ENCODE measurements at places on chromosomes 11 and 22.

GRCh38 chr11:12164061-12165014 lies 53.9 kb downstream of the MICAL2 start:
- no peak for DNase-seq

DNA sequence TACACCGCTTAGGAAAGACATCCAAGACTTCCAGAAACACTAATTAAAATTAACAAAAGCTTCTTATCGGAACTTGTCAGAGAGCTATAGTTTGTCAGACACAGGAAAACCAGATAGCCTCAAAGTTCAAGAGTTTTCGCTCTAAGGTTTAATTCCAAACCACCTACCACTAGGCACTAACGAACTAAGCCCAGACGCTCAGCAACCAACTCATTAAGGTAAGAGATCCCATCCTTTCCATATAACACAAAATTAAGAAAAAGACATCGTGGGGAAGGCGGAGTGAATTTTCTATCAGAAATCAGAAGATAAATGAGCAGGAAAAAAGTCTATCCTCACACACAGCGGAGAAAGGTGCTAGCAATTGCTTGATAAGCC lies 382 bp downstream of the IMMP1L start:
- DNase-seq, result no peak

GRCh38 chr11:73645972-73646631 lies at the start of gene PLEKHB1:
TSS of gene PLEKHB1 (plus strand) at chr11:73646581. CDS start at chr11:73646609, 28 bp downstream.
- DNase-seq, result no peak

- DNase-seq, result no peak
Measured at GRCh38 chr11:64296830-64297698, 3.1 kb upstream of the CATSPERZ start.

DNA sequence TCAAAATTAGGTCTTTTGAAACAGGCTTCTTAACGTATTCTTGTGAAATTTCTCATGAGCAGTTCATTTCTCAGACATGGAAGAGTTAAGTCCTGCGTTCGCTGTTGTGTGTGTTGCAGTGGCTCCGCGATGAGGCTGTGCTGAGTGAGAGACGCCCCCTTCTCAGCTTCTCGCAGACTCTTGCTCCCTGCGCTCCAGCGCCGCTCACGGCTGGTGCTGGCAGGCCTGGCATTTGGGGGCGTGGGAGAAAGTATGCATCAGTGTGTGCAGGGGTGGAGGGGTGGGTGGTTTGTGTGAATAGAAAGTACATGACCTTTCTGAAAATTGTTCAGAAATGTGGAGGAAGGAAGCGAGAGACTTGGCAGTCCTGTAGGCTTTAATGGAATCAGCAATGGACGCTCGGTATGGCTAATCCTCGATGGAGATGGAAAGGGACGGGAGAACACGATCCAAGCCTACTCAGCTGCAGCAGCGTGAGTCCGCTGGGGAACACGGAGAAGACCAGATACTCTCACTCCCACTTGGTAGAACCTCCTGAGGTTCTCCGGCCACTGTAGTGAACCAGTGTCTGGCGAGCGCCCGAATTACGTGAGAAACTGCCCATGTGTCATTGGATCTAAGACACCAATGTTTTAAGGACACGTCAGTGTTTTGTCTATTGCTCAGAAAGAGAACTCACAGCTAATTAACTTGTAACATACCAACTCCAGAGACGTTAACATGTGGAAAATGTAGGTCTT lies 5.9 kb downstream of the TAB1 start:
- DNase-seq, result no peak

- no peak for DNase-seq
Measured at GRCh38 chr11:73342633-73343032, 33.6 kb upstream of the RELT start.

GRCh38 chr11:6664551-6664950 lies 8.9 kb upstream of the DCHS1 start:
- DNase-seq, result no peak

- no peak for DNase-seq
Measured at GRCh38 chr22:22836635-22837034, 51.0 kb upstream of the IGLL5 start.

DNA sequence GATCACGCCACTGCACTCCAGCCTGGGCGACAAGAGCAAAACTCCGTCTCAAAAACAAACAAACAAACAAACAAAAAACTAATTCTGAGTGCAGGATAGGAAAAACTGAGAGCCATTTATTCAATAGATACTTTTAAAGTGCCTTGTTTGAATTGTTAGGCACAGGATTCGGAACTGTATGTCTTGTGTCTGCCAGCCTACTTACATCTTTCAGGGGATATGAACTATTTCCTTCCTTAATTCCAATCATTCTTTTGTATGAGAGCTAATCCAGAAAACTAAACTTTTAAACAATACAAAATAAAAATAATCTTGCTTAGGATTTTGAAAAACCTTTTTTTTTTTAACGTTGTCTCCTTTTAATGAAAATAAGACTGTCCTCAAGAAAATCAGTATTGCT lies 12.6 kb downstream of the UVRAG start:
- DNase-seq, result no peak

- no peak for DNase-seq
Measured at GRCh38 chr11:66268952-66269905, 790 bp downstream of the RAB1B start.

GRCh38 chr11:3622521-3622920 lies 19.3 kb downstream of the ART5 start:
- DNase-seq, result peak; percentile 30

DNA sequence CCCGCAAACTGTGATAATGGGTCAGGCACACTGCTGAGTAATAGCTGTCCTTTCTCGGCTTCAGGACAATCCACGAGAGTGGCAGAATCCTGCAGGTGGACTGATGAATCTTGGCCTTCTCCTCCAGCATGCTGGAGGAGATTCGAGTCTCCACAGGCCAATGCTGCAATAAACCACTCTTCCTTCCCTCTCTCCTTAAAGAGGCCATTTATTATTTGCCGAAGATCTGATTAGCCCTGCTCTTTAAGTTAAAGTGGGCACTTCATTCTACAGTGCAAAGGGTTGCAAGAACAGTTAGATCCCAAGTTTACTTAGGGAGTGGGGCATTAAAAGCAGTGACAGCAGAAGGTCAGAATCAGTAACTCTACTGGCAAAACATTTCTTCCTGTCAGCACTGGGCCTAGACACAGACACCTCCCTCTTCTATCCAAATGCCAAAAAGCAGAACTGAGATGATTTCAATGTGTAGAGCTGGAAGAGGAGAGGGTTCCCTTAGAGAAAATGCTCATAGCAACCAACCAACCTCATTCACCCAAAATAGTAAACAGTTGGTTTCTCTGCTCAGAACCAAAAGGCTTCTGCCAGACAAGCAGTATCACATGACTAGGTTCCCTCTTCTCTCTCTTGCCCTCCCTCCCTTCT lies 121.7 kb downstream of the SGSM3 start:
- no peak for DNase-seq

GRCh38 chr22:50490531-50491308 lies 4.1 kb downstream of the MIOX start:
- DNase-seq, result no peak

GRCh38 chr22:37529652-37530345 lies 10.6 kb upstream of the CARD10 start:
- no peak for DNase-seq

- DNase-seq, result no peak
Measured at GRCh38 chr11:57155400-57155799, 26.4 kb upstream of the LRRC55 start.

- DNase-seq, result no peak
Measured at GRCh38 chr11:112129656-112130055, 34.2 kb downstream of the IL18 start.

GRCh38 chr11:123193742-123194141 lies 1.3 kb downstream of the CLMP start:
- no peak for DNase-seq

GRCh38 chr11:1422481-1422880 lies 32.7 kb downstream of the BRSK2 start:
- DNase-seq, result no peak

DNA sequence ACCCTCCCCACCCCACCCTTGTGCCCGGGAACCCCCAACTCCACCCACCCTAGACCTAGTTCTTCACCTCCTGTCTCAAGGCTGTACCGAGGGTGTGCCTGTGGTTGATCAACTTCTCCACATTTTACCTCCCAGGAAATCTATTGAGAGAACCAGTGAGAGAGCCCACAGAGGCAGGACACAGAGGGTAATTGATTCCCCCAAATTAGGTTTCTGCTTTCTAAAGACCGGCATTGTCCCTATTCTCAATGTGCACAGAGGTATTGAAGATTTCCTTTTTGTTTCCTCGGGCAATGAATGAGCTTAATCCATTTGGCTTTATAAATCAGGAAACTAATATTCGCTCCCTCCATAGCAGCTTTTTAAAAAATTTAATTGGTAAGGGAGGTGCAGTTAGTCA lies 6.0 kb upstream of the LMO1 start:
- no peak for DNase-seq

GRCh38 chr11:92558323-92558722 lies 333.7 kb downstream of the FAT3 start:
- no peak for DNase-seq

GRCh38 chr11:106277484-106277883 lies 200.0 kb downstream of the AASDHPPT start:
- DNase-seq, result no peak

DNA sequence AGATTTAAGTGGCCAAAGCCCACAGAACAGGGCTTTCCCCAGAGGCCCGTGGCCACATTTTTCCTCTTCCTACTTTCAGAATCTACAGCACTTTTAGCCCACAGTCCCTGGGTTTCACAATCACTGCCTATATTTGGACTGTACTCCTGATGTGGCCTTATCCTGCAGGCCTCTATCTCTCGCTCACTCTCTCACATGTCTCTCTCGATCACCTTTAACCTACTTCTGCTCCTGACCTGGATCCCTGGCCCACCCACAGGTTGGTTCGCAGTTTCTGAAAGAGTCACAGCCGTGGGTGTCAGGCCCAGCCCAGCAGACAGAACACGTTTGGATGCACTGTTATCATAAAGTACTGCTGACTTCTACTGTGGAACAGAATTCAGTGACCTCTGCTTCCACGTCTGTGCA lies 55.5 kb downstream of the LARGE1 start:
- no peak for DNase-seq

DNA sequence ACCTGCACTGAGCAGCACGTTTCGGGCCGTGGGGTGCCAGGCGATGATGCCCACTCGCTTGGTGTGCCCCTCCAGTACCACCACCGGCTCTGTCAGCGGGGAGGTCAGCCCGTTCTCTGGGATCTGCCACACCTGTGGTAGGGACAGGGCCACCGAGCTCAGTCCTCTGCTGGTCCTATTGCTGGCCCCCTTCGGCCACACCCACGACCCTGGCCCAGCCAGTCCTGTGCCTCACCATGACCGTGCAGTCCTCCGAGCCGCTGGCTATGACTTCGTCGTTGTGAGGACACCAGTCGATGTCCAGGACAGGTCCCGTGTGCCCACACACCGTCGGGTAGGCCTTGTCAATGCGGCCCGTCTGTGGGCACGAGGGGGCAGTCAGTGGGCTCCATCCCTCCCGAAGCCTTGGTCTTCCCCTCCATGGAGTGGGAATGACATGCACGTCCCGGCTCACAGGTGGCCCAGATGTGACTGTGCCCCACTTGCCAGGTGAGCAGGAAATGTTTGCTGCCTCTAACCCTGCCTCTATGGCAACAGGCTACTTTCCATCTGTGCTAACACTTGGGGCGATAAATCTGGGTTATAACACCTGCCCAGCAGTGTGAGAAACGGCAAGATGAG lies 1.4 kb downstream of the CORO1B start:
- no peak for DNase-seq

DNA sequence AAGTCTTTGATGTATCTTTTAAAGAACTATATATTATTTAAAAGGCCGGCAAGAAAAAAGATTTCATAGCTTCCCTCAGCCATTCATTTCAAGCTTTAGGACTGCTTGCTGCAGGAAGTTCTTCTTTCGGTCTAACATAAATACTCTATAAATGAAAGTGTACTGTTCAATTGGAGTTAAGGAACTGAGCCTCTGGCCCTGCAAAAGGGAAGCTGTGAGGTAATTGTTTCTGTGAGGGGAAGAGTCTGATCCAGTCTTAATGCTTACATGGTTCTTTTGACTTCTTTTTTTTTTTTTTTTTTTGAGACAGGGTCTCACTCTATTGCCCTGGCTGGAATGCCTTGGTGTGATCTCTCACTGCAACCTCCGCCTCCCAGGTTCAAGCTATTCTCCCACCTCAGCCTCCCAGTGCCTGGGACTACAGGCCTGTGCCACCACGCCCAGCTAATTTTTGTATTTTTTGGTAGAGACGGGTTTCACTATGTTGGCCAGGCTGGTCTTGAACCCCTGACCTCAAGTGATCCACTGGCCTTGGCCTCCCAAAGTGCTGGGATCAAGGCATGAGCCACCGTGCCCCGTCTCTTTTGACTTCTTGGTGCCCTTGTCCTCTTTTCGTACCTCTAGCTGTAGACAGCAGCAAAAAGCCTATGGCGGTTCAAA lies 4.7 kb upstream of the TRIM29 start:
- DNase-seq, result no peak

- no peak for DNase-seq
Measured at GRCh38 chr11:116563028-116563711, 209.6 kb downstream of the BUD13 start.

DNA sequence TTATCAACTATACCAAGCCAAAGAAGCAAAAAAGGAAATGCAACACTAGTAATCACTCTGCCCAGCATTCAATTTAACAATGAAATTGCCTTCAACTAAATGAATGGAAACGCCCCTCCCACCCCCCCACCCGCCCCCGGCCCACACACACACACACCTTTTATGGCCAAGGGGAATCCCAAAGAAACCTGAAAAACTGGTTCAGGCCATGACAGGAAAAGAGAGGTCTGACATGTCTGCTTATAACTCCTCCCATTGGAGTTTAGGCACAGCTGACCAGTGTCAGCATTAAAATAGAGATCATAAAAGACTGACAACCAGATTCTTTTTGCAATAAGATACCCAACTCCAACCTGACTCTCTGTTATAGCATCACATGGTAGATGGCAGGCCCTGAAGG lies 42.6 kb downstream of the ACER3 start:
- DNase-seq, result no peak

- peak; percentile 63 for DNase-seq
Measured at GRCh38 chr11:130208241-130209127, 48.9 kb downstream of the ST14 start.

DNA sequence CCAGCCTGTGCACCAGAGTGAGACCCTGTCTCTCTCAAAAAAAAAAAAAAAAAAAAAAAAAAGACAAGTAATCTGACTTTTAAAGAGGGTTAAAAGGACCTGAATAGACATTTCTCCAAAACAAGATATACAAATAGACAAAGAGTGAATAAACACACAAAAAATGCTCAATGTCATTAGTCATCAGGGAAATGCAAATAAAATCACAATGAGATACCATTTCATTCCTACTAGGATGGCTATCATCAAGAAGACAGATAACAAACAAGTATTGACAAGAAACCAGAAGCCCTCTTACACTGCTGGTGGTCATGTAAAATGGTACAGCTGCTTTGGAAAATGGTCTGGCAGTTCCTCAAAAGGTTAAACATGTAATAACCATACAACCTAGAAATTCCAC lies 4.1 kb downstream of the RIC3 start:
- DNase-seq, result no peak

DNA sequence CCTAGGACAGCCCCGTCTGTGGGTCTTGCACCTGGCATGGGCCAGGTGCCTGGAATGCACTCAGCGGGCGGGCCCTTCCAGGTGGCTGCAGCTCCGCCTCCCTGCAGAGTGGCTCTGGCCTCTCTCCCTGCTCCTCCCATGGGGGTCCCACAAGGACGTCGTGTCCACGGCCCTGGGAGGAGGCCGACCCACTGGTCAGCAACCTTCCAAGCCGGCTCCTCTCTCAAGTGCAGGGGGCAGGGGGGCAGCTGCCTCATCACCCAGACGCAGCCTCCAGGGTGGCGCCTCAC lies 41.9 kb downstream of the CERK start:
- DNase-seq, result no peak

GRCh38 chr11:13745165-13745564 lies 76.7 kb downstream of the FAR1 start:
- DNase-seq, result no peak

- peak; percentile 89 for DNase-seq
Measured at GRCh38 chr22:35376728-35377472, 4.0 kb upstream of the HMOX1 start.
